ENCODE measurements at places on chromosomes 4 and X.

DNA sequence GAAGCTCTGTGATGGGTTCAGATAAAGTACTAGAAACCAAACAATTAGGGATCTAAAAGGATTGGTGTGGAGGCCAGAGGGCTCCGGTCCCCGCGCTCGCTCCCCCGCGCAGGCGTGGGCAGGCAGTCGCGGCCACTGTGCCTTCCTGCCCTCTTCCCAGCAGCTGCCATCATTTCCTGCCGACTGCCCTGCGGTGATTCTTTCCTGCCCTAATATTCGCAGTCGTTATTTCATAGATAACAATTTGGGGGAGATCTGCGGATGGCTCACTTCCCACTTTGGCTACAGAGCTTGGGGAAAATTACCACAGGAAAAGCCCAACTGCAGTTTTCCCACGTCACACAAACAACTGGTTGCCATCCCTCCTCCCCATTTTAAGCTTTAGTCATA lies 2.2 kb downstream of the GRIA2 start:
- no peak for DNase-seq

DNA sequence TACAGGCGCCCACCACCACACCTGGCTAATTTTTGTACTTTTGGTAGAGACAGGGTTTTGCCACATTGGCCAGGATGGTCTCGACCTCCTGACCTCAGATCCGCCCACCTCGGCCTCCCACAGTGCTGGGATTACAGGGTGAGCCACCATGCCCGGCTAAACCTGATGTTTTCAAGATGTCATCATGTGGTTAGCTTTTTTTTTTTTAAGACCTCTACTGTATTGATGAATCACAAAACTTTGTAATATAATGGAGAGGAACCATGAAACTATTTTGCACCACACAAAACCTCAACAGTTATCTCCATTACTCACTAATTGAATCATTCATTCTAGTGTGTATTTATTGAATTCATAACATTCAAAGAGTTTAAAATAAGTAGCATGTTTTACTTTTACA lies 94.7 kb upstream of the NEIL3 start:
- DNase-seq: no peak

GRCh38 chr4:183284965-183285364 lies 35.1 kb downstream of the CLDN22 start:
- DNase-seq: no peak

DNA sequence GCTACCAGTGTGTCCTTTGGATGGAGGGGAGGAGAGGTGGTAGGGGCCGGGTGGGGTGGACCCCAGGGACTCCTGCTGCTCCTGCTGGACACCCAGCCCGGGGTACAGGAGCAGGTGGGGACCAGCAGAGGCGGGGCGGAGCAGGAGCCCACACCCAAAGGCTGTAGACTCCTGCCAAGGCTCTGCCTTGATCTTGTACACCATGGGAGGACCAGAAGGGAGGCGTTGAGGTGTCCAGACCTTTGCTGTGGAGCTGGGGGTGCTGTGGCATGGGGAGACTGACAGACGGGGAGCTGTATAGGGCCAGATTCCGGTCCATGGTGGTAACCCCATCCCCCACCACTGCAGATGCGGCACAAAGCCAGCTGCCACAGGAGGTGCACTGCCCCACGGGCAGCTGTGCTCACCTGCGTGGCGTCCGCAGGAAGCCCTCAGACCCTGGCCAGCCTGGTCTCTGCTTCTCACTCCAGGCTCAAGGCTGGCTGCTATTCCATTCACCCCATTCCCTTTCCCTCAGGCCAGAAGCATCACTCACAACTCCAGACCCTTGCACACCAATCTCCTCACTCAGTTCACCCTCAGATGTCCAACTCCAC lies 5.0 kb upstream of the SLC26A1 start:
- no peak for DNase-seq

GRCh38 chr4:180169394-180169793 lies 2073.8 kb upstream of the TENM3 start:
- no peak for DNase-seq

- peak; percentile 16 for DNase-seq
These were observed 238.9 kb downstream of the NR3C2 start for GRCh38 chr4:148203056-148203898.

DNA sequence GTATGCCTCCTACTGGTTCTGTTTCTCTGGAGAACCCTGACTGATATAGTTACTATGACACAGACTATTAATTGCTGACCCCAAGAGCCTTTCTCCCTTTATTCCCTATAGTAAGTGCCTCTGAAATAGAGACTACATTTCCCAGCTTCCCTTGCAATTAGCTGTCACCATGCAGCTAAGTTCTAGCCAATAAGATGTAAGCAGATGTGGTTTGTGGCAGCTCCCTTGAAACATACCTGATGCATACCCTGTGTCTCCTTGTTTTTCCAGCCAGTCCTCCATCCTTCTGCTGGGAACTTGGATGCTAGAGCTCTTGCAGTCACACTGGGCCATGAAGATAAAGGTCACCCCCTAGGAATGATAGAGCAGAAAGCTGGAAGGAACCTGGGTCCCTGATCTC lies 9.7 kb upstream of the TMEM165 start:
- no peak for DNase-seq

- no peak for DNase-seq
These were observed 373.1 kb downstream of the PPARGC1A start for GRCh38 chr4:23516716-23517115.

GRCh38 chr4:174457468-174457867 lies 64.8 kb downstream of the HPGD start:
- DNase-seq: no peak

DNA sequence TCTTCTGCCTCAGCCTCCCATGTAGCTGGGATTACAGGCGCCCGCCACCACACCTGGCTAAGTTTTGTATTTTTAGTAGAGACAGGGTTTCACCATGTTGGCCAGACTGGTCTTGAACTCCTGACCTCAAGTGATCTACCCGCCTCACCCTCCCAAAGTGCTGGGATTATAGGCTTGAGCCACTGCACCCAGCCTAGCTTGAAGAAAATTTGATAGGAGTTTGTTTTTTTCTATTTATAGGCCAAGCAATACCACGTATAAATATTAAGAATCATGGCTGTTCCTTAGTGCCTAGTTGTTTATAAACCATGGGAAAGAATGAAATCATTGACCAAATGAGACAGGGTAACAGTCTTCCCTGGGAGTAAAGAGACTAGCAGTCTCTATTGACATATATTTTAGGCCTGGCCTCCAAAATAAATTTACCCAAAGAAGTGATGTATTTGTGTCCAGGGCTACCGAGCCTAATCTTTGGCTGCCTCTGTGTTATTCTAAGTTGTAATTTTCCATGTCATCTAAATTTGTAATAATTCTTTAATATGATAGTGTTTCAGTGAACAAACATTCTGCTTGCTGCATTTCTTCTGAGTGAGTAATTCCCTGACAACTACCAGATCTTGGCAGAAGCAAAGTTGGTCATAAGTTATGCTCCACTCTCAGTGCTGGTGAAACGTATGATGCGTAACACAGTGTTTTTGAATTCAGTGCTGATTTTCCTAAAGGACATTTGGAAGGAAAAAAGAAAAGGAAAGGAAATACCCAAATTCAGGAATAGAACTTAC lies 10.3 kb downstream of the PKD2 start:
- DNase-seq: no peak

GRCh38 chr4:113576947-113577678 lies 184.4 kb downstream of the CAMK2D start:
- DNase-seq: no peak

DNA sequence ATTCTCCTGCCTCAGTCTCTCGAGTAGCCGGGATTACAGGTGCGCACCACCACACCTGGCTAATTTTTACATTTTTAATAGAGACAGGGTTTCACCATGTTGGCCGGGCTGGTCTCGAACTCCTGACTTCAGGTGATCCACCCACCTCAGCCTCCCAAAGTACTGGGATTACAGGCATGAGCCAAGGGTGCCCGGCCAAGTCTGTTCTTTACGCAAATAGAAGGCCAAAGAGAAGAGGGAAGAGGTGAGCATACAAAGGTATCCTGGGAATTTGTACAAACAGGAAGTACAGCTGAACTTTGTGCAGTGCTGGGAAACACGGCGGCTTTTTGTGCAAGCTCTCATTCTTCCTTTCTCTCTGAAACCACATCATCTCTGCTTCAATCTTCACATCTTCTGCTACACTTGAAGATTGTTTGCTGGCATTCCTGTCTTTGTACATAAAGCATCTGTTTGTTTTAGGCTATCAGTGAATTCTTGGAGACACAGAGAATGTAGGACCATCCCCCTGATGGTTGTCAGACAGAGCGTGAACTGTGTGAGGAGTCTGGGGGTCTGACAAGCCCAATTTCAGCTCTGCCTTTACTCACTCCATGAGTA lies 71.9 kb upstream of the PRSS48 start:
- no peak for DNase-seq

GRCh38 chr4:77710059-77710458 lies 104.4 kb downstream of the CXCL13 start:
- DNase-seq: no peak

GRCh38 chr4:98399915-98400314 lies 138.7 kb downstream of the RAP1GDS1 start:
- DNase-seq: no peak

GRCh38 chrX:17674601-17675000 lies 62.7 kb upstream of the SCML1 start:
- no peak for DNase-seq

GRCh38 chr4:19128176-19128575 lies 1106.6 kb upstream of the LCORL start:
- DNase-seq: no peak

DNA sequence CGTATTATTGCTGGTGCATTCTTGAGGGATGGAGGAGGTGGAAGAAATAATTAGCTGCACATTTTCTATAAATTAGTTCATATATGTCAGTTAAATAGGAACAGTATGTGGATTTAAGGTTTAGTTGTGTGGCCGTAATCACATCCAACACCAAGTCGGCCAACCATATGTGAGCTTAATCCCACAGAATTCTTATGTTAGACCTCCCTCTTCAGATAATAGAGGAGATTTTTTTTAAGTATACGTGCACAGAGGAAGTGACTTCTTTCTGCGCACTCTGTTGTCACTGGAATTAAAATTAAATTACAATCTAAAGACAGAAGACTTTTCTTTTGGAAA lies 2.1 kb downstream of the SEPTIN11 start:
- DNase-seq: no peak

DNA sequence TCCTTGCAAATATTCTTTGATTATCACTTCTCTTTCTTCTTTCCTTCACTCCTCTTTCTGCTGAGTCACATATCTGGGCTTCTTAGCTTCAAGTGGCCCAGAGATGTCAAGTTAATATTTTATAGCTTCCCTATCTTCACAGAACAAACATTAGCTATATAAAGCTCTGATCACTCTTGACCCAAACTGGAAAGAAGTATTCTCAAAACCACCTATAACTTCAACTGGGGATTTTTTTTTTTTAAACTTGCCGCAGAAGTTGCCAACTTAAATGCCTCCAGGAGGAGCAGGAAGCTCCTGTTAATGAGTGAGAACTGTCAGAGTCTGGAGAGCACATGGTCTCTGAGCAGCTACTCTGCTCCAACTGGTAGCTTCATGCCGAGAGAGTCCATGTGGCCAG lies 233.3 kb upstream of the EDNRA start:
- DNase-seq: no peak

GRCh38 chr4:159303435-159303834 lies 200.6 kb downstream of the RAPGEF2 start:
- DNase-seq: no peak

DNA sequence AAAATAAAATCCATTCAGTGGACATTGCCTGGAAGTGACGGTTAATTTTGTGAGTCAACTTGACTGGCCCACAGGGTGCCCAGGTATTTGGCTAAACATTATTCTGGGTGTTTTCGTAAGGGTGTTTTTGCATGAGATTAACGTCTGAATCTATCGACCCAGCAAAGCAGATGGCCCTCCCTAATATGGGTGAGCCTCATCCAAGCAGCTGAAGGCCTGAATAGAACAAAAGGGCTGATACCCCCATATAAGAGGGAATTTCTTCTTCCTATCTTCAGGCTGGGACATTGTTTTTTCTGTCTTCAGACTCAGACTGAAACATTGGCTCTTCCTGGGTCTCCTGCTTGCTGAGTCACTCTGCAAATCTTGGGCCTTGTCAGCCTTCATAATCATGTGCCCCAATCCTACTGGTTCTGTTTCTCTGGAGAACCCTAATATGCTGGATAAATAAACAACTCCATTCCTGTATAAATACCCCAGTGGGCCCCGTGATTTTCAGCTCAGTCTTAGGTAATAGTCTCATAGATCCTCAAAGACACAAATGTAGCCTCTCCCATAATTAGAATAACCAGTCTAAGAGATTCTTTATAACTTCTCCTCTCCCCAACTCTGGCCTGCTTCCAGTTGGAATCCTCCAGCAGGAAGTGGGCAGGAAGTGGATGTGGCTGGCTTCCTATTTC lies 33.1 kb upstream of the DDX3X start:
- no peak for DNase-seq

GRCh38 chr4:70816894-70817293 lies 22.8 kb downstream of the GRSF1 start:
- DNase-seq: no peak

GRCh38 chr4:140099983-140100382 lies 54.0 kb downstream of the MAML3 start:
- DNase-seq: no peak

- no peak for DNase-seq
These were observed 1973.6 kb upstream of the AGA start for GRCh38 chr4:179415847-179416223.

DNA sequence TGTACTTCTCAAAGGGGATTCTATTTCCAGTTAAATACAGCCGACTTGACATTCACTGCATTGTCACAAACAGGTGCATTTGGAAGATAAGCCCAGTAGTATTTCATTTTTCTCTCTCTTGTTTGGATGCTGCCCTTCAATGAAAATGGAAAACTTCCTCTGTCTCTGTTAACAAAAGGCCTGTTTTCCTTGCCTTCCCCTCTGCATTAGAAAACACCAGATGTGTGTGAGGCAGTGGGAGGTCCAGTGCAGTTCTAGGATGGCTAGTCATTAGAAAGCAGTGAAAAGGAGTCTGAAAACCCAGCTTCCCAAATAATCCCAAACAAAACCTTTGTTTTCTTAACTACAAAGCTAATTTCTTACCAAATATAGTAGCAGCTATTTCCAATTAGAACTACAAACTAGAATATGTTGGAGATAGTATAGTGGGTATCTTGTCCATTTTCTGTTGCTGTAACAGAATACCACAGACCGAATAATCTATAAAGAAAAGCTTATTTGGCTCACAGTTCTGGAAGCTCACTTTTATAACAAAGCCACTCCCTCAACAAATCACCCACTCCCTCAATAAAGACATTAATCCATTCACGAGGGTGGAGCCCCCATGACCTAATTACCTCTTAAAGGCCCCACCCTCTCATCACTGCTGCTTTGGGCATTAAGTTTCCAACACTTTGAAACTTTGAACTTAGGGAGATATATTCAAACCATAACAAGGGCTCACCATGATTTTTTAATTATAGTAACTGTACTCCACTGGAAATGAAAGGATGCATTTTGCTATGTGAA lies 452.1 kb upstream of the RPS6KA3 start:
- no peak for DNase-seq

GRCh38 chr4:70759126-70759525 lies 37.4 kb downstream of the RUFY3 start:
- no peak for DNase-seq
